GM12864 (cell line): ENCODE measurements at places on chromosomes 2 and 18.

DNA sequence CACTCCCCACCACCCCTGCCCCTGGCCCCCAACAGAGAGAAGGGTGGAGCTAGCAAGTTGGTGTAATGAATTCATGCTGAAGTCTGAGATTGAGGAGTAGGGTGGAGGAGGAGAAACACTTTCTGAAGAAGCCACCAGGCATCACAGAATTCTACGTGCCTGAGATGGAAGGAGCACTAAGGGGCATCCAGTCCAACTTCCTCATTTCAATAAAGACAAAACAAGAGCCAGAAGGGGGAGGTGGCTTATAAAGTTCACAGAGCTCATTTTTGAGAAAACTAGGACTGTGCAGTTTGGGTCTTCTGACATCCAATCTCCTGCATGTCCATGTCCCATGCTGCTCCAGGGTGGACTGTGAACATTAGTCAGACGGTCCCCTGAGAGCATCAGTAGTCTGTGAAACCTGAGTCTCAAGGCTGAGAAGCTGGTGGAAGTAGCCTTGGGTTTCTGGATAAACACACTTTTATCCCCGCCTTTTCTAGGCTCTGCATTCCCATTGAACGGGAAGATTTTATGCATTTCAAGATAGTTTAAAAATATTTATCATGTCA lies 77.7 kb downstream of the TRIM43 start:
- DNase-seq = no peak

DNA sequence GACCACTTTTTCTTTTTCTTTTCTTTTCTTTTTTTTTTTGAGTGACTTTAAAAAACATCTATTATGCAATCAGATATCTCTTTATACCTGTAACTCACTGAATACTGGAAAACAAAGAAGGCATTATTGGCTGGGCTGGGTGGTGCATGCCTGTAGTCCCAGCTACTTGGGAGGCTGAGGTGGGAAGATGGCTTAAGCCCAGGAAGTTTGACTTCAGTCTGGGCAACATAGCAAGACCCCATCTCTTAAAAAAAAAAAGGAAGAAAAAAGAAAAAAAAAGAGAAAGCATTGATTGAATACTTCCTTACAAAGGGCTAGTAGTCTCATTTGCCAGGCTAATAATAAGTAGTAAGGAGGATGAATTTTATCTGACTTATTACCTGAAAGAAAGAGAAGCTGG lies 2.7 kb upstream of the MTCL1 start:
- DNase-seq = no peak

- no peak for DNase-seq
Observed at GRCh38 chr2:159506764-159507440, 109.4 kb downstream of the BAZ2B start.

DNA sequence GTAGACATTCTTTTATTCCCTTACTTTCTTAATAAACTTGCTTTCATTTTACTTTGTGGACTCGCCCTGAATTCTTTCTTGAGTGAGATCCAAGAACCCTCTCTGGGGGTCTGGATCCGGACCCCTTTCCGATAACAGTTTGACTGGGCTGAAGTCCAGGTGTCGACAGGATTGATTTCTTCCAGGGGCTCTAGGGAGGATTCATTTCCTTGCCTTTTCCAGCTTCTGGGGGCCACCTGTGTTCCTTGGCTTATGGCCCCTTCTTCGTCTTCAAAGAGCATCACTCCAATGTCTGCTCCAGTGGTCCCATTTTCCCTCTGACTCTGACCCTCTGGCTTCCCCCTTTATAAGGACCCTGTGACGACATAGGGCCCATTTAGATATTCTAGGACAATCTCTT lies 67.5 kb downstream of the COPS8 start:
- no peak for DNase-seq

- no peak for DNase-seq
Observed at GRCh38 chr2:8520791-8521344, 161.0 kb upstream of the ID2 start.

DNA sequence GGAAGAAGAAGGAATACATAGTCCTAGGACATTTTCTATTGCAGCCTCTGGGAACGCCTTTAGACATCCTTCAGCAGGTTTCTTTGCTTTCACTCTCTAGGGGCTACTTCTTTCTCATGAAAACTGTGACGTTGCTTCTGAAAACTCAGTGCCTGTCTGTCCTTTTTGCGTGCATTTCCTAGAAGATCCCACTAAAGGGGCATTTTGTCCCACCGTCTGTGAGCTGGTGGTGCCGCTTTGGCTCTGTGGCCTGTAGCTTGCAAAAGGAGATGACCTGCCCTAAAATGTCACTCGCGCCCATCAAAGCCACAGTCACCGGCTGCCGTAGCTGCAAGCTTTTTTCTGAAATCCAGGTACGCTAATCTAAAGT lies 579 bp downstream of the STAT4 start:
- no peak for DNase-seq

DNA sequence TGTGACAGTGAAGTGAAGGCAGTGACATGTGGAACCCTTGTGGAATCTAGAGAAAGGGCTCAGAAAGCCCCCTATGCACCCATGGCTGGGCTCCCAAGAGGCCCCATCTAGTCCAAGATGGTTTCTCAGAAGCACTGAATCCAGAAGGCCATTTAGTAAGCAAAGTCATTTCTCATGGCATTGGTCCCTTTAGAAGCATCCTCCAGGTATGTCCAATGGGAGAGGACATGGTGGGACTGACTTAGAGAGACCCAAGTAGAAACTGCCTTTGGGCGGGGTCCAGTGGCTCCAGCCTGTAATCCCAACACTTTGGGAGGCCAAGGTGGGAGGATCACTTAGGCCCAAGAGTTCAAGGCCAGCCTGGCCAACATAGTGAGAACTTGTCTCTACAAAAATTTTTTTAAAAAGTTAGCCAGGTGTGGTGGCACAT lies 72.5 kb upstream of the RMDN2 start:
- DNase-seq = no peak

DNA sequence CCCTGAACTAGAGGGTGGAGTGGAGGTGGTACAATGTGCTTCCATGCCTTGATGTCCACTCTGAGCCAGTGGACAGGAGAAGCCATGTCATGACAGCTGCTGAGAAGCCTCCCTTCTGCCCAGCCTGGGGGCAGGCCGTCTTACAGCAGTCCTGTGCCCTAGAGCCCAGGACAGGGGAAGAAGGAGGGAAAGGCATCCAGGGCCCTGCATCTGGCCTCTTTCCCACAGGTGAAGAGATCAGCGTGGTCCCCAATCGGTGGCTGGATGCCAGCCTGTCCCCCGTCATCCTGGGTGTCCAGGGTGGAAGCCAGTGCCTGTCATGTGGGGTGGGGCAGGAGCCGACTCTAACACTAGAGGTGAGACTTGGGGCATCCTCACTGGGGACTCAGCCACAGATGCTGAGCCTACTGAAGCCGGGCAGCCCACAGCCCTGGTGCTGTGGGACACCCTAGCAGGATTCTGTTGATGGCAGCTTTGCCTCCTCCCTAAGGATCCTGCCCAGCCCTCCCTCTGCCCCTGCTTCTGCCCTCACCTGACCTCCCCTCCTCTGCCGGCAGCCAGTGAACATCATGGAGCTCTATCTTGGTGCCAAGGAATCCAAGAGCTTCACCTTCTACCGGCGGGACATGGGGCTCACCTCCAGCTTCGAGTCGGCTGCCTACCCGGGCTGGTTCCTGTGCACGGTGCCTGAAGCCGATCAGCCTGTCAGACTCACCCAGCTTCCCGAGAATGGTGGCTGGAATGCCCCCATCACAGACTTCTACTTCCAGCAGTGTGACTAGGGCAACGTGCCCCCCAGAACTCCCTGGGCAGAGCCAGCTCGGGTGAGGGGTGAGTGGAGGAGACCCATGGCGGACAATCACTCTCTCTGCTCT lies 3.1 kb downstream of the IL36RN start:
- DNase-seq = no peak

GRCh38 chr2:15812187-15812780 lies 128.1 kb upstream of the MYCN start:
- DNase-seq = no peak

- no peak for DNase-seq
Observed at GRCh38 chr2:142879151-142879550, 1.7 kb downstream of the KYNU start.

DNA sequence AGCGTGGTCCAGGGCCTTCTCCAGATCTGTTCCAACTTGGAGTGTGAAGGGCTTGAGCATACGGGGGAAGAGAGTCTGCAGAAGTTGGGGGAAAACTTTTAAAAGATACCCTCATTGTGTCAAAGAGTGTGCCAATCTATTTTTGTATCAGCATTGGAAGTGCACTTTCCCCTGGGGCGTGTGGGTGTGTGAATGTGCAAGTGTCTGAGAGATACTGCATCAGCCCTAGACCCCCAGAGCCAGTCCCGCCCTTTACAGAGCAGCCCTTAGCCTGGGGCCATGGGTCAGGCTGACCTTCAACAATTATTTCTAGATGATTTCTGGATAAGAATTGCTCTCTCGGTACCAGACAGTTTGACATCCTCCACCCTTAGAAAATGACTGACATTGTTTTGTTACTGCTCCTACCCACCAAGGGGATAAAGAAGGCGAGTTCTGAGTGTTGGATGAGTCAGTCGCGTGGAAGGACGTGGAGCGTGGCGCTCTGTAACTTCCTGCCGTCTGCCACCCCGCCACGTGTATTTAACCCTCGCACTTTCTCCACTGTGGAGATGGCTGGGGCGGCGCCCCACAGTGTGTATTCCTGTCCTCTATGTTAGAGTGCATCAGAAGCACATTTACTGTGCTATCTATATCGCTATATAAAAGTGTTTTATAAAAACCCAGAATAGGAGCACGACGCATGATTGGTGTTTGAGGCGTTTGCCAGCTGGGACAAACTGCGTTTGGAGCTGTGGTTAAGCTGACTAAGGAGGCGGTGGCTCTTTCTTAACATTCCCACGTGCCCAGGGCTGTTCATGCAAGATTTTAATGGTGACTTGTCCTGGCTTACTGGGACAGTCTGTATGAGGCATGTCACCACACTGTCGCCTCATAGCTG lies 122.6 kb downstream of the CABLES1 start:
- DNase-seq = no peak

DNA sequence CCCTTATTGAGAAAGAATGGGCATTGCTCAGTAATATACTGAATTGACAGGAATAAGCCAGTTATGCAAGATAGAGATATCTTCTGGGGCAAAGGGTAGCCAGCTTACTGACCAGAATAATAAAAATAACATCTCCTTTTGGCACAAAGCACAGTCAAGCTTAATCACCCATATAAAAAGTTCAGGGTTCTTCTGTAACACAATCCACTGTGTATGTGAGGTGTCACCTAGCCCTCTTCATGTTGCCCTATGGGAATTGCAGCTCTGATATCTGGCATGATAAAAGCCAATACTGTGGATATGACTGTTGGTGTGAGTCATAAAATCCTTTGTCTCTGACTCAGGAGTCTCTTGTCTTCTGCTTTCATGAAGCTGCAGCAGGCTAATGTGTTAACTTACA lies 90.8 kb downstream of the DSEL start:
- DNase-seq = no peak

DNA sequence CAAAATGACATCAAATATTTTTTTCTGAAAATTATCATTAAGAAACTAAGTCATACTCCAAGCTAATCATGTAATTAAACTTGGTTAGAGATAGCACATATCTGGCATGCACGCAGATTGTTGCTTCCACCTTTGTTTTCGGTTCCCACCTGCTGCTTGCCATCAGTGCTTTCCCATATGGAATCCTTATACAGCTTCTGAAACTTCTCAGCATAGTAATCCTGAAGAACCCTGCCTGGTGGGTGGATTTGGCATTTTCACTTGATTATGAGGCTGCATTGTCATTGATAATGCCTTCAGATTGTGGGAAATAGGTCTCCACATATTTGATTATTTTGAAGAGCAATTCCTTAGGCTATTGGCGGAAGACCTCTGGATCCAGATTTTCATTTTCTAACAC lies 47.5 kb downstream of the ZC3H6 start:
- no peak for DNase-seq

DNA sequence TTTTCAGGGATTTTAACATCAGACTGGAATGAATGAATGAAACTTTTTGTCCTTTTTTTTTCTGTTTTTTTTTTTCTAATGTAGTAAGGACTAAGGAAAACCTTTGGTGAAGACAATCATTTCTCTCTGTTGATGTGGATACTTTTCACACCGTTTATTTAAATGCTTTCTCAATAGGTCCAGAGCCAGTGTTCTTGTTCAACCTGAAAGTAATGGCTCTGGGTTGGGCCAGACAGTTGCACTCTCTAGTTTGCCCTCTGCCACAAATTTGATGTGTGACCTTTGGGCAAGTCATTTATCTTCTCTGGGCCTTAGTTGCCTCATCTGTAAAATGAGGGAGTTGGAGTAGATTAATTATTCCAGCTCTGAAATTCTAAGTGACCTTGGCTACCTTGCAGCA lies 53.4 kb downstream of the SMAD4 start:
- no peak for DNase-seq

DNA sequence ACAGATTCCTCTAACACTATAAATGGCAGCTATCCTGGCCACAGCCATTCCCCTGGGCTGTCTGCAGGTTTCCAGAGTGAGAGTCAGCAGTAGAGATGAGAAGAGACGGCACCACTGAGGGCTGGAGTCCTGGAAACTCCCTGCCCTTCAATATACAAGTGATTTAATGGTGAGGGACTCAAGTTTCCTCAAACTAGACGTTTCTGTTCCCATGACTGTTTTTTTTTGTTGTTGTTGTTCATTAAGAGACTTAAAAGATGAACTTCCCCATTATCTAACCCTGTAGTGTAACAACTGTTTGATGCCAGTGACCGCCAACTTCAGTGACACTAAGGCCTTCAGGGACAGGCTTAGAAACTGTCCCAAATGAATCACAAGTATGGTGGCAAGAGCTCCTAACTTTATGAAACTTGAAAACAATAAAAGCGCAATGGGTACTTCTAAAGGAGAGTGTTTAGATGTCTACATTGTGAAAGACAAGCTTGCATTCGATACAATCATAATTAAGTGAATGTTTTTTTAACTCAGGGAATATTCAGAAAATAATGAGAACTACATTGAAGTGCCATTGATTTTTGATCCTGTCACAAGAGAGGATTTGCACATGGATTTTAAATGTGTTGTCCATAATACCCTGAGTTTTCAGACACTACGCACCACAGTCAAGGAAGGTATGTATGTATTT lies 34.0 kb downstream of the IL1R2 start:
- DNase-seq = no peak

- DNase-seq = no peak
Observed at GRCh38 chr2:231918501-231919330, 7.5 kb downstream of the NPPC start.

DNA sequence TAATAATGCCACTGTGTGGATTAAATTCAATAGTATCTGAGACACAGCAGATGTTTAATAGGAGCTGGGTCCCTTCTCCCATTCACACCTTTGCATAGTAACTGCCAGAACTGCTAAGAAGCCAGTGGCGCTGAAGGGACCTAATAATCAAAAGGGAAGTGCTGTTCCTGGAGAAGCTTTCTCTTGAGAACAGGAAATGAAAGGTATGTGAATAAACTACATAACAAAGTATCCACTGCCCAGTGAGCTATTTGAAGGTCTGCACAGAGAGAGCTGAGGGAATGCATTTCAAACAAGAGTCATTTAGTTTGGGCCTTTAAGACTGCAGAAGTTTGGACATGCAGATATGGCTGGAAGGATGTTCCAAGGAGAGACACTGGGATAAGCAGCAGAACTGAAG lies 56.1 kb upstream of the KIDINS220 start:
- no peak for DNase-seq

GRCh38 chr18:4241090-4241617 lies 214.0 kb downstream of the DLGAP1 start:
- no peak for DNase-seq

GRCh38 chr2:32248299-32248698 lies 16.4 kb downstream of the NLRC4 start:
- no peak for DNase-seq
